ENCODE measurements at places on chromosomes 3 and 15. TPM values are rescaled to one million over a fixed set of nuclear protein-coding genes. Genes with fewer than 3 reads are reported as not detected.

DNA sequence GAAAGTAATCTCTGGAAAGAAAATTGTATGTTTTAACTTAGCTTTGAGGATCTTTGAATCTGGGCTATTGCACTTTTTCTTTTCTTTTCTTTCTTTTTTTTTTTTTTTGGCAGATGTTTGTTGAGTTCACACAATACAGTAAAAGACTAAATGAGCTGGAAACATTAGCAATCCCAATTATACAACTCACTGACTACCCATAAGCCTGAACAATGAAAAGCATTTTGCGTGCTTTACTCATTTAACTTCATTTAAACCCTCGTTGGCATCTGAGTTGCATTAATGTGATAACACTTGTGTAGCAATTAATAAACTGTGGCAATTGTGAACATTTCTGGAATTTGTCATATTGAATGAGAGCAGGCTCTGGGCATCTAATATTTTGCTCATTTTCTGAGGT lies 269.4 kb upstream of the RBMS3 start:
- no peak for DNase-seq

DNA sequence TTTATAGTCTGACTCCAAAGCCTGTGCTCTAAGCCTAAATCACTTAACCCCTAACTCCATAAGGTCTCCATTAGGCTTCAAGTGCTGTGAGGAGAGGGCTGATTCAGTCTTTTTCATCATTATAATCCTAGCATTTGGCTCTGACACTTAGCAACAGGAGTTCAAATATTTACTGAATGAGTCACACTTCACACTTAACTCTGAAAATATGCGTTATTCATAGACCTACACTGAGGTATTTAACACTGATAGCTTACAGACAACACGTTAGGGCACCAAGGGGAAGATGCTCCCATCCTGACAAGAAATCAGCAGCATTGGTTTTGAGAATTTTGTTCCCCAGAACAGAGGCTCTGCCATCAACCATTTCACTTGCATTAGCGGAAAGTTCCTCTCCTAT lies 53.5 kb downstream of the MSL2 start:
- DNase-seq, result no peak

DNA sequence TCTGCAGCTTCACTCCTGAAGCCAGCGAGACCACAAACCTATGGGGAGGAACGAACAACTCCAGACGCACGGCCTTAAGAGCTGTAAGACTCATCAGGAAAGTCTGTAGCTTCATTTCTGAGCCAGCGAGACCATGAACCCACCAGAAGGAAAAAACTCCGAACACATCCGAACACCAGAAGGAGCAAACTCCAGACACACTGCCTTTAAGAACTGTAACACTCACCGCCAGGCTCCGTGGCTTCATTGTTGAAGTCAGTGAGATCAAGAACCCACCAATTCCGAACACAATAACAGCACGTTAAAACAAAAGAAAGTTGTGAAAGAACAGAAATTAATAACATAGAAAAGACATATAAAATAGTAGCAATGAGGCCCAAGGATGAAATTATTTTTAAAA lies 300.5 kb upstream of the MDFIC2 start:
- no peak for DNase-seq

GRCh38 chr15:45134682-45135604 lies 5.1 kb downstream of the DUOX1 start:
- no peak for DNase-seq

DNA sequence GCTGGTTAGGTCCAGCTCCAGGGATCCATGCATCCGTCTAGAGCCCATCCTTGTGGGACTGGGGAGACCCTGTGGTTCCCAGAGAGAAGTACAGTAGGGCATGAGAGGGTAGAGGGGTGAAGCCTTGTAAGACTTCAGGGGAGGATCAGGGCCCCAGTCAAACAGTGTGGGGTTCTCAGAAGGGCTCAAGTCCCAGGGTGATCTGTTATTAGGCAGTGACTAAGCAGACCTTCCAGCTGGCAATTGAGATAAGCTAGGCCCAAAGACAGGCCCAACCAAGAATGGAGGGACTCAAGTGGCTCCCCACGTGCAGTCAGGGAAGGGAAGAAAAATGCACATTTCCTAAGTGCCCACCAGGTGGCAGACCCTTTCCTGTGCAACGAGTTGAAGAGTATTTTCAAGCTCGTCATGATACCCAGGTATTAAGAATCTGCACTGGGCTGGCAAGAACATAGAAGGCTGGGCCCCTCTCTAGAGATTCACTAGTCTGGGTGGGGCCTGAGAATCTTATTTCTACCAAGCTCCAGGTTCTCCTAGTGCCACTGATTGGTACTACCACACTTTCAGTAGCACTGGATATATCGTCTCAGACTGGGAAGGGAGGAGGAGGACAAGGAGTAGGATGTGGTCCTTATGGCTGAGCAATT lies 240.8 kb downstream of the NR1D2 start:
- no peak for DNase-seq

DNA sequence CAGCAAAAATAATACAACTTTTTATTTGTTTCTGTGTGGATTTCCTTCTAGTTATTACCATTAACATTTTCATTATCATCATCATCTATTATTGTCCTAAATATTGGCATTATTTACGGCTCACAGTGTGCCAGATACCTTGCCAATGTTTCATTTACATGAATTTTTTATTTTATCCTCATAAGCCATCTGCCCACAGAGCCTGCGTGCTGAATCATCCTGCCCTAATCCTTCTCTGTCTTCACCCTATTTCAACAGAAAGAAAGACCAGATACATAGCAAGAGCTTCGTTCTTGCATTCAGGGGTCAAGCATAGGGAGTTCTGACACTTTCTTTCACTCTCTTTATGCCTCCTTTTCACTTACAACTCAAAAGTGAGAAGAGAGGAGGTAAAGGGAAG lies 82.0 kb downstream of the KCNMB2 start:
- DNase-seq, result no peak

DNA sequence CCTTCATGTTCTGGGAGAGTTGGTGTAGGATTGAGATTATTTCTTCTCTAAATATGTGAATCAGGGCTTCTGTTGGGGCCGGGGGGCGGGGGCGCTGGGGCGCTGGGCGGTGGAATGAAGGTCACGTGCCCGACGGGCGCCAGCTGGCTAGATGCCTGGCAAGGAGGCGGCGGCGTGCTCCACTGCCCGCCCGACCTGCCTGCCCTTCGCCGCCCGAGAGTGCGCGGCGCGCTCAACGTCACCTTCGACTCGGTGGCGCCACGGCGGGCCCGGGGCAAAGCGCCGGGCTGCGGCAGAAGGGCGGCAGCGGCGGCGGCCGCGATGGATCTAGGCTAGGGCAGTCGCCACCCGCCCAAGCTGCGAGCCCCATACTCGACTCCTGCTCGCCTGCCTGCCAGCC lies 47.0 kb upstream of the LHFPL4 start:
- DNase-seq, result no peak

The THSD4 gene
- 2.2 TPM for total RNA-seq

The CCDC9B gene
- total RNA-seq, result 97.2 TPM

The MEX3B gene
- total RNA-seq, result 4.3 TPM

The ARL6IP5 gene
- 82.1 TPM for total RNA-seq

All from sigmoid colon (tissue), 7 donors.